ENCODE measurements at places on chromosomes 7 and 10. TPM values are rescaled to one million over a fixed set of nuclear protein-coding genes. Genes with fewer than 3 reads are reported as not detected.

The METTL27 gene
- total RNA-seq = 0.23 TPM

DNA sequence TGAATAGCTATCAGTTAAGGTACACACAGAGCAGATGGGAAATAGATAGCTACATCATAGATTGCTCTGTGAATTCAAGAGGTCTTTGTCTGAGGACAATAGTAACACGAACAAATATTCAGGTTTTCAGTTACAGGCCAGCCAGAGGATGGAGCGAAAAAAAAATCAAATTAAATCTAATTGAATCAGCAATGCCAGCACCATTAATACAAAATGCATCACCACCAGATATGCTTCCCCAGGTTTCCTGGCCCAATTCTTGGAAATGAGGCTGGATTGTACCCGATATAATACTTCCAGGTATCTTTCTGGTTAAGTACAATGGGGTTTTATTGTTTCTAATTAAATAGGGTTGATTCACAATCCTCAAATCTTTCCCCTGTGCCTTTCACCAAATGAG lies 975.8 kb upstream of the AUTS2 start:
- no peak overlapping the region for H3K27ac ChIP-seq
- H3K4me3 ChIP-seq = no peak overlapping the region
- H3K36me3 ChIP-seq = no peaks in the 10 kb centered on the region
- H3K27me3 ChIP-seq = no peaks in the 10 kb centered on the region
- no peak for DNase-seq
- no peaks in the 10 kb centered on the region for H3K4me1 ChIP-seq

GRCh38 chr10:47420305-47421056 lies 36.4 kb upstream of the ZNF488 start:
- no peaks in the 10 kb centered on the region for H3K27me3 ChIP-seq
- H3K36me3 ChIP-seq = no peaks in the 10 kb centered on the region
- no peak overlapping the region for H3K4me3 ChIP-seq
- no peak overlapping the region for H3K27ac ChIP-seq
- no peaks in the 10 kb centered on the region for H3K4me1 ChIP-seq
- no peak for DNase-seq

- H3K4me1 ChIP-seq = peaks cover 21% of the 10 kb centered on the region
- no peak overlapping the region for H3K27ac ChIP-seq
- H3K27me3 ChIP-seq = no peaks in the 10 kb centered on the region
- DNase-seq = no peak
- H3K4me3 ChIP-seq = no peak overlapping the region
Measured at GRCh38 chr7:158613481-158613880, 25.9 kb upstream of the PTPRN2 start.

All from activated naive CD8-positive, alpha-beta T cell treated with anti-CD3 and anti-CD28 coated beads for 36 hours (primary cell).